ENCODE measurements at places on chromosomes 3 and 15. TPM values are rescaled to one million over a fixed set of nuclear protein-coding genes. Genes with fewer than 3 reads are reported as not detected.

- no peaks in the 10 kb centered on the region for H3K4me1 ChIP-seq
- H3K36me3 ChIP-seq = no peaks in the 10 kb centered on the region
- no peak overlapping the region for H3K27ac ChIP-seq
- DNase-seq = no peak
- H3K4me3 ChIP-seq = no peak overlapping the region
- H3K27me3 ChIP-seq = no peaks in the 10 kb centered on the region
These were observed 436.9 kb upstream of the C2CD4B start for GRCh38 chr15:62601777-62602545.

DNA sequence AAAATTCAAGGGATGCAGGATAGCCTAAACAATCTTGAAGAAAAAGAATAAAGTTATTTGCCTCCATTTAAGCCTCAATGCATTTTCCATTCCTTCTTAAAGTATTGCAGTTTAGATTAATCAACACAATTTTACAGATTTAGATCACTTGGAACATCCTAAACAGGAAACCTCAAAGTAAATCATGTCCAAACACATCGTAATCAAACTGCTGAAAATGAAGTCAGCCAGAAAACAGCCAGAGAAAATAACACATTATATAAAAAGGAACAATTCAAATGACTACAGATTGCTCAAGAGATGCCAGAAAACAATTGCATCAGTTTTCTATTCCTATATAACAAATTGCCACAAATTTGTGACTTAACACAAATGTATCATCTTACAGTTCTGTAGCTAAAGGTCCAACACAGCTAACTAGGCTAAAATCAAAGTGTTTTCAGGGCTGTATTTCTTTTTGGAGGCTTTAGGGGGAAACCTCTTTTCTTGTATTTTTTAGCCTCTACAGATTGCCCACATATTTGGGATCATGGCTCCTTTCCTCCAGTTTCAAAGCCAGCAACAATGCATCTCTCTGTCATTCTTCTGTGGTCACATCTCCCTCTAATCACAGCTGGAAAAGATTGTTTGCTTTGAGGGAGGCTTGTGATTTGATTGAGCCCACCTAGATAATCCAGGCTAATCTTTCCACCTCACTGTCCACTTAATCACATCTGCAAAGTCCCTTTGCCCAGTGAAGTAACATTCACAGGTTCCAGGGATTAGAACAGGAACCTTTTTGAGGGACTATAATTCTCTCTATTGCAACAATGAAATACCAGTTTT lies 543.3 kb upstream of the UBE2E2 start:
- H3K36me3 ChIP-seq = no peaks in the 10 kb centered on the region
- H3K4me3 ChIP-seq = no peak overlapping the region
- no peaks in the 10 kb centered on the region for H3K27me3 ChIP-seq
- DNase-seq = no peak

The MCF2L2 gene
- 1.2 TPM for total RNA-seq

DNA sequence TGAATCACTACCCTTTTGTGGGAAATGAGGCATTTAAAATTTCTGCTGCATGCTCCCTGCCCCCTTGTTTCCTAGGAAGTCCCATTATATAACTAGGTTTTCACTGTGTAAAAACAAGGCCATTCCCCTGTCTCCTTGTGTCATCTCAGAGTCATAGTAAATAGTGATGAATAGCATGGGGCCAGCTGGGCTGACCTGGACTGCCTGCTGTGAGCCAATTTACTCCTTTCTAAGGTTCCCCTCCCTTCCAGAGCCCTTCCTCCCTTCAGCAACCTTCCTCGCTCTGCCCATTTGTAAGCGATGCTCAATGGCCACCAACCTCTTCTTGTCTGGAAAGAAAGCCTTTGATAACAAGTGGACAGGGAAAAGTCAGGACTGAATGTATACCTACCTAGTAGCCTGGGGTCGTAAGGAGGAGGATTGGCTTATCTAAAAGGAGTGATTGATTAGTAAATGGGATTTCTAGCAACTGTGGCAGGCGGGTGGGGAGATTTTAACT lies 11.7 kb downstream of the ITGA11 start:
- H3K4me3 ChIP-seq = no peak overlapping the region
- no peaks in the 10 kb centered on the region for H3K27me3 ChIP-seq
- no peaks in the 10 kb centered on the region for H3K36me3 ChIP-seq
- H3K4me1 ChIP-seq = no peaks in the 10 kb centered on the region
- no peak for DNase-seq

GRCh38 chr3:13318626-13319470 lies 101.3 kb downstream of the NUP210 start:
- DNase-seq = no peak
- H3K27ac ChIP-seq = no peak overlapping the region
- H3K4me3 ChIP-seq = no peak overlapping the region
- no peaks in the 10 kb centered on the region for H3K4me1 ChIP-seq

- H3K27ac ChIP-seq = no peak overlapping the region
- H3K27me3 ChIP-seq = no peaks in the 10 kb centered on the region
- H3K4me3 ChIP-seq = no peak overlapping the region
- peaks cover 21% of the 10 kb centered on the region for H3K36me3 ChIP-seq
These were observed 109.3 kb downstream of the OXNAD1 start for GRCh38 chr3:16374047-16374934.

The GADL1 gene
- not detected for total RNA-seq

Measured in upper lobe of right lung (tissue), 1 donor.